ENCODE measurements at places on chromosomes 5 and 9. TPM values are rescaled to one million over a fixed set of nuclear protein-coding genes. Genes with fewer than 3 reads are reported as not detected.

GRCh38 chr9:126549246-126550006 lies 64.3 kb upstream of the LMX1B start:
- H3K4me3 ChIP-seq, result no peak overlapping the region
- no peaks in the 10 kb centered on the region for H3K27me3 ChIP-seq
- no peaks in the 10 kb centered on the region for H3K36me3 ChIP-seq

DNA sequence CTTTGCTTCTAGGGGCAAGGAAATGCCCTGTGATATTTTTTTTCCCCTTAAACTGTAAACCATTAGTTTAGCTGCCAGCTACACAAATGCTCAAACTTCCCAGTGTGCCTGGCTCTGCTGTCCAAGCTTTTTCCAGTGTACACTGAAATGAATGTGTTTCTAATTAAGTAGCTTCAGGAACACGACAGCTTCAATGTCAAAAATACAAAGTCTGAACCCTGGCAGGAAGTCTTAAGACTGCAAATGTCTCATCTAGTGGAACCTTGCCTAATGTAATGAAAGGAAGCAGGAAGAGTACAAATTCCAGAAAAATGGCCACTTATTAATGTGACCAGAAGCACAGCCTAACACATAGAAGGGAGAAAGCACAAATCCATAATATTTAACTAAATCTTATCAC lies 255.2 kb downstream of the CRB2 start:
- no peak for DNase-seq
- H3K4me1 ChIP-seq, result peaks cover 13% of the 10 kb centered on the region
- H3K4me3 ChIP-seq, result no peak overlapping the region
- H3K36me3 ChIP-seq, result peaks cover 7% of the 10 kb centered on the region

- no peak overlapping the region for H3K4me3 ChIP-seq
- H3K4me1 ChIP-seq, result peaks cover 4% of the 10 kb centered on the region
- no peak overlapping the region for H3K27ac ChIP-seq
- H3K27me3 ChIP-seq, result peaks cover 38% of the 10 kb centered on the region
- no peak for DNase-seq
- peaks cover 4% of the 10 kb centered on the region for H3K36me3 ChIP-seq
These were observed 9.2 kb upstream of the CXCL14 start for GRCh38 chr5:135587721-135588663.

PCDHGB4 gene
- 15.6 TPM for total RNA-seq

GRCh38 chr9:14769230-14769571 lies 46.7 kb upstream of the CER1 start:
- peaks cover 6% of the 10 kb centered on the region for H3K4me1 ChIP-seq
- H3K36me3 ChIP-seq, result peaks cover 2% of the 10 kb centered on the region
- no peak for DNase-seq

DNA sequence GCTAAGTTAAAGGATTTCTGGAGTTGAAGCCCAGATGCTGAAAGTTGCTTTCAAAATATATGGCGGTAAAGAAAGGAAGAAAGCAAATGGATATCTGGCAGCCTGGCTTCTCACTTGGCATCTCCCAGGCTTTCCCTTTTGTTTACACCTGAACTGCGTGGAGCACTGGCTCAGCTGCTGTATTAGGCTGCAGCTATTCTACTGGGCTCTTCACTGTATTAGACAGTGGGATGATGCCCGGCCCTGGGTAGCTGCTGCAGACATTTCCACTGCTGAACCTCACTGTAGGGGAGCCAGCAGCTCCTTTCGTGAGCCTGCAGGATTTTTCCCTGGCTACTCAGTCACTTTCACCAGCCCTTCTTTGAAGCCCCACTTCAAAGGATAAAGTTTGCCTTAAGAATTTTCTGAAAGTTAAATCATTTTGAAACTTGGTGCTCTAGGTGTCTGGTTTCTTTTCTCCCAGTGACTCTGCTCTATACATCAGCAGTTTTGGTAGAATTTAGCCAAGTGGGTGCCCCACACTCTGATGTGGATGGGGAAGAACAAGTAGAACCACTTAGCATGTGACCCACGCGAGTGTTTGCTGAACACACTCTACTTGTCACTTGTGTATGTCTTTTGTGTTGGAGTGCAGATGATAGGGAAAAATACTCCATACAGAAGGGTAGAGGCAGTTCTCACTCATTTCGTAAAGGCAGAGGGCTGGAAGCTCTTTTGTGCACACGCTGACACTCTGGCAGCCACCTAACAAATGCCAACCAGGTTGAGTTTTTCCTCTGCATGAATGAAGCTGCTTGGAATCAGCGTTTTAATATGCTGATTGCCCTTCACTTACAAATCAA lies 49.9 kb downstream of the C9orf152 start:
- no peaks in the 10 kb centered on the region for H3K27me3 ChIP-seq
- H3K27ac ChIP-seq, result peak overlapping the region; percentile 46
- peak overlapping the region; percentile 68 for H3K4me3 ChIP-seq
- peaks cover 30% of the 10 kb centered on the region for H3K4me1 ChIP-seq
- peaks cover 19% of the 10 kb centered on the region for H3K36me3 ChIP-seq
- DNase-seq, result no peak

DNA sequence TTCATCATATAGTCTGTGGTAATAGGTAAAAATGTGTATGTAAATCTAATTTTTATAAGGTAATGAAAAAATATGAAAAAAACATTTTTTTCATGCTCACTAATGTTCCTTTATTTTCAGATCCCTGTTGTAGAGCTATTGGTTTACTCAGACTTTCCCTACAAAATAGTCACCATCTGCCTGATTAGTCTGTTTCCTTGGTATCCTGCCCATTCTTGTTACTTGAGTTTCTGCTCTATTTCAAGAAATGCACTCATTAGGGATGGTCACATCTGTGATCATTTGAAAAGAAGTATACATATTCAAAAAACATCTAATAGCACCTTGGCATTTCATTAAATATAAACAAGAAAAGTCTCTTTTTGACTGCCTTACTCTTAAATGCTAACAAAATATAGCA lies 21.6 kb upstream of the RASA1 start:
- H3K27ac ChIP-seq, result no peak overlapping the region
- no peaks in the 10 kb centered on the region for H3K27me3 ChIP-seq
- no peaks in the 10 kb centered on the region for H3K4me1 ChIP-seq
- H3K36me3 ChIP-seq, result no peaks in the 10 kb centered on the region

- no peak for DNase-seq
- no peak overlapping the region for H3K27ac ChIP-seq
These were observed 32.6 kb downstream of the ROR2 start for GRCh38 chr9:91917436-91917835.

DNA sequence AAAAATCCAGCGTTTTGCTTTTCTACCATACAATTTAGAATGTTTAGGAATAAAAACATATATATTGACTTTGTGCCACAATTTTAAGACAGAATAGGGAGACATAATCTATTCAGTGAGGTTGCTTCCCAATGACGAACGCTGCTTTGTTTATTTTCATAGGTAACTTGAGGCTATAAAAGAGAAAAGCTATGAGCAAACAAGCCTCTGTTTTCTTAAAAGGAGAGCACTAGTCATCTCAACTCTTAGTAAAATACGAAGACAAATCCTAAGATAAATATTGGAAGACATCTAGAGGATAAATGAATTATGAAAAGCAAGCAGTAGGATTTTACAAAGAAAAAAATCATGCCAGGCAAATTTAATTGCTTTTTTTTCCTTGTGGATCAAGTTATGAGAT lies 363.6 kb downstream of the ANXA1 start:
- H3K4me3 ChIP-seq, result no peak overlapping the region
- no peaks in the 10 kb centered on the region for H3K27me3 ChIP-seq
- H3K27ac ChIP-seq, result no peak overlapping the region
- DNase-seq, result no peak
- no peaks in the 10 kb centered on the region for H3K4me1 ChIP-seq
- H3K36me3 ChIP-seq, result no peaks in the 10 kb centered on the region

GRIA1 gene
- 18.0 TPM for total RNA-seq

DNA sequence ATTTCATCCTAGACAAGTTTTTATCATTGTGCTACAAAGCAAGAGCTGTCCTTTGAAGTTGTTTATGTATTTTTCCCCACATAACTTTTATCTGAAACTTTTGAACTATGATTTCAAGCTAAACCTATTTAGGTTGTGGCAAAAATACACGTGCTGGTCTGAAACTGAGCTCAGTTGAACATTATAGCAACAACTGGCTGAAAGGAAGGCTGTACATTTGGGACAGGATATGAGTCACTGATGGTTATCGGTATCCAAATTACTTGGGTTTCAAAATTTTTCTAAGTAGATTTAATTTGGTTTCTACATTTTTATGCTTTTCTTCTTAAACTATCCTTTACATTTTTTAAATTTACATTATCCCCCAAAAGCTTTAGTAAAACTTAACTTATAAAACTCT lies 627.3 kb upstream of the NUDT12 start:
- H3K27me3 ChIP-seq, result no peaks in the 10 kb centered on the region
- H3K4me1 ChIP-seq, result no peaks in the 10 kb centered on the region
- no peaks in the 10 kb centered on the region for H3K36me3 ChIP-seq
- no peak overlapping the region for H3K4me3 ChIP-seq

- DNase-seq, result no peak
- H3K27ac ChIP-seq, result peak overlapping the region; percentile 52
- no peaks in the 10 kb centered on the region for H3K36me3 ChIP-seq
- peaks cover 7% of the 10 kb centered on the region for H3K27me3 ChIP-seq
- no peak overlapping the region for H3K4me3 ChIP-seq
These were observed 219.0 kb downstream of the ZNF608 start for GRCh38 chr5:124527220-124527991.

DNA sequence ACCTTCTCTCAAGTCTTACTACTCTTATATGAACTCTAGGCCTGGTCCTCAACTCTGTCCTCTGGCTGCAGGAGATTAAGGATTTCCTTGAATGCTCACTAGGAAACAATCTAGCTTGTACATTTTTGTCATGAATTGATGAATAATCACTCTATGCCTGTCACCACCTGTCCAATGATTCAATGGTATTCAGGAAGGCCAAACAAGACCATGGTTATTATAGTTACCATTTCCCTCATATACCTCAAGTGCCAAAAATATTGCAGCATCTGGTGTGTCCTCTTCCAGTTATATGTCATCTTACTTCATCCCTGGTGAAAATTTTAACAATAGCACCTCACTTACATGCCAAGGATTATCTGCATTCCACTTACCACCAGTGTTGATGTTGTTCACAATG lies 179.0 kb upstream of the MOCS2 start:
- H3K36me3 ChIP-seq, result no peaks in the 10 kb centered on the region
- H3K27me3 ChIP-seq, result no peaks in the 10 kb centered on the region
- no peak for DNase-seq
- H3K4me1 ChIP-seq, result no peaks in the 10 kb centered on the region
- no peak overlapping the region for H3K4me3 ChIP-seq
